ENCODE measurements at places on chromosomes 1 and 21.

DNA sequence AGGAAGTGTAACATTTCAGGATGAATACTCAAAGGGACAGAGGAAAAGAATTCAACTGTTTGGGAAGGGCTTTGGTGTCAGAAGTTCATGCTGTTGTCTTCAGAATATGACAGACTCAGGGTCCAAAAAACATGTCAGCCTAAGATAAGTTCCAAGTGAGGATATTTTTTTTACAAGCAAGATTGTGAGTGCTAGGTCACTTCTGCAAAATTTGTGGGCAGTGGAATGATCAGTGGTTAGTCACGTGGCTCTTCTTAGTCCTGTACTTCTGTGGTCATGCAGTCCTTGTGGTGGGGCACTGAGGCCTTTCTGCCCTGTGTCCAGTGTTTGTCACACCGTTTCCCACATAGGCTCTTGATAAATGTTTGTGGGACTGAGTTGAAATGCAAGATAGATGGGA, 5.2 kb downstream of the RGL1 start:
- DNase-seq, result no peak

DNA sequence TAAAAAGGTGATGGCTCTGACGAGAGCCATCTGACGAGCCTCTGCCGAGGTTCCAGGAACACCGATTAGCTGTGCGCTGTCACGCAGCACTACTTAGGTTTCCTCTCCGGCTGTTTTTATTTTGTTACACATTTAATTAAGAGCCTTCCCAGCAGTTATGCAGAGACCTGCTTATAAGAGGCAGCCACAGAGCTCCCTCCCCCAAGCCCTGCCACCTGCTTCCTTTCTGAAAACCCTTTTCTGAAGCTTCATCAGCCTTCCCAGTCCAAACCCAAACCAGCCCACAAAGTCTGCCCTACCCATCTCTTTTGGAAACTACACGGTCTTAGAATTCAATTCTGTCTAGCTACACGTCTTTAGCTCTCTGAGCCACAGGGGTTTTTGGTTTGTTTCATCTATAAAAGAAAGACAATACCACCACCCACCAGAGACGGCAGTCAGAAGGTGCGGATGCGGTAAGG, 49.1 kb downstream of the ERI3 start:
- no peak for DNase-seq

DNA sequence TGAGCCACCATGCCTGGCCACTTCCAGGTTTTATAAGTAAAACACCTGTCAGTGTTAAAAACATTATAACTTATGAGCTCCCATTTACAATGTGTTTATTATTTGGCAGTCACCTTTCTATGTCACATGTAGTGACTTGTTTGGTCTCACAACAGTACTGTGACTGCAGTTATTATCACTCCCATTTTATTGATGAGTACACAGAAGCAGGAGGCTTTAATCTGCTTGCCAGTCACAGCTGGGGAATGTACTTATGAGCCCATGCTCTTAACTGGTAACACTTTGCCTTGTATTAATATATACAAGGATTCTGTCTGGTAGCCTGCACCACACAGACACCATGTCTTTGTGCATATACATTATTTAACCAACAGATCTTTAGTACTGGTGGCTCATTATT, 31.1 kb upstream of the BACH1 start:
- no peak for DNase-seq

DNA sequence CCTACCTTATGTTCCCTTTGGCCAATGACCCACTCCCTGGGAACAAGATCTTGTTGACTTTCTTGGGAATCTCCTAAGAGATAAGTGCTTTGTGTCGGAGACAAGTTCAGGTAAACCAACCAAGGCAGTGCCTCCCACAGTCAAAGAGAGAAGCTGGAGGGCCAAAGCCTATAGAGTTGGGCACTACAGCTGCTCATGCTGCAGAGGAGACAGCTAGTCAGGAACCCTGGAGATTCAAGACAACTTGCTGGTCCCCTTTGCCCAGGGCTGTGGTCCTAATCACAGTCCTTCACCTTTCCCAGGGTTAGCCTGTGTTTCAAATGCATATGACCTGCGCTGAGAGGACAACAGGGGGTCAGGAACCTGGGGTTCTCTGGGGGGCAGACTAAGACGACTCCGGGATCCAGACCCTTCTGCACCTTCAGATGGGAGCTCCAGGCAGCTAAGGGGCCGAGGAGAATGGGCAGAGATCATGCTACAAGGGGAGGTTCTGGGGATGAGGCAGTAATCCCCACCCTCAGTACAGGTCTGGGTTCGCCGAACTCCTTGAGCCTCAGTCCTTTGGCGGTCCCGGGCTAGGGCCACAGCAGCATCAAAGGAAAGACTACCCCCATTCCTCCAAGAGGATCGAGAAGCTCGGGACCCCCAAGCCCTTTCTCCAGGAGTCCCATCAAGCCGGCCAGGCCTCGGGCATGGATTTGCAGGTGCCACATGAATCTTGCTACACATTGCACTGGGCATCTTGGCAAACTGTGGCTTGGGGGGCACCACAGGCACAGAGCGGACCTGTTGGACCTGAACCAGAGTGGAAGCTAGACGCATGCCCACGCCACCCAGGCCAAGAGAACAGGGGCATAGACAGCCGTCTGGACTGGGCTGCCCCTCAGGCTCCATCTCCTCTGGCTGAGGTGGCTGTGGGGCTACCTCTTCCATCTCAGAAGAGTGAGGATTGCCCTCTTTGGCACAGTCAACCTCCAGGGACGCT, 2.0 kb upstream of the USF1 start:
- no peak for DNase-seq

- no peak for DNase-seq
Measured at GRCh38 chr1:46615088-46615487, 1.5 kb downstream of the MOB3C start.

- no peak for DNase-seq
Measured at GRCh38 chr1:40738831-40739230, 44.8 kb upstream of the KCNQ4 start.

DNA sequence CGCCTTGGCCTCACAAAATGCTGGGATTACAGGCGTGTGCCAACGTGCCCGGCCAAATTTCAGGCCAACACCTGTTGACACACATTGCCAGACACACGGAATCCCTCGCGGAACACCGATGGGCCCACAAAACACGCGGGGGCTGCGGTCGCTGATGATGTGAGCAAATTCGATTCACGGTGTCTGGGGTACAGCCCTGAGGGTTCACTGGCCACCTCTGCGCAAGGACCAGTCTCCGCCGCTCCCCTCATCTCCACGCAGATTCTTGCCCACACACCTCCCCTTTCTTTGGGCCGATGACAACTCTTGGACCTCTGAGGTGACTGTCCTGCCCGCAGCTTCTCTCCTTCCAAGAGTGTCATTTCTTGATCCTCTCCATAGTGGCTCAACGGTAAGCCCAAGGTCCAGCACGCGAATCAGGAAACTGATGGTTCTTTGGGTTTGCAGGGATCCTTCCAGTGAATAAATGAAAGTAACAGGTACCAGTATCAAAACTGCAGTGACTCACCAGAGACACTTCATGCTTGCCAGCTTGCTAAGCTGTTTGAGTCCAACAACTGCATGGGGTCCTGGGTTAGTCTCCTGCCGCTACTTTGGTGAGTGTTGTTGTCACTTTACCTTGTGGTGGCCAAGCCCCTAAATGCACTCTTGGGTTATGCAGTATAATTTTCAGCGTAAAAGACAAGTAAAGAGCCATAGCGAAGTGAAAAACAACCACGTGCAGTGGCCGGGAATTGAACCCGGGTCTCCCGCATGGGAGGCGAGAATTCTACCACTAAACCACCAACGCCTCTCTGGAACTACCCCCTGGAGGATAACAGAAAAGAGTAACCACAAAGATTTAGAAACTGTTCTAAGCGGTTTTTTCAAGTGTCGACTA, 11.0 kb upstream of the RNU1-3 start:
- peak; percentile 81 for DNase-seq

GRCh38 chr1:9293241-9293532, 493 bp downstream of the SPSB1 start:
- no peak for DNase-seq

GRCh38 chr1:34778381-34778780, 2.6 kb upstream of the GJB3 start:
- DNase-seq, result no peak

GRCh38 chr1:227420147-227420546, 101.9 kb upstream of the CDC42BPA start:
- DNase-seq, result no peak

DNA sequence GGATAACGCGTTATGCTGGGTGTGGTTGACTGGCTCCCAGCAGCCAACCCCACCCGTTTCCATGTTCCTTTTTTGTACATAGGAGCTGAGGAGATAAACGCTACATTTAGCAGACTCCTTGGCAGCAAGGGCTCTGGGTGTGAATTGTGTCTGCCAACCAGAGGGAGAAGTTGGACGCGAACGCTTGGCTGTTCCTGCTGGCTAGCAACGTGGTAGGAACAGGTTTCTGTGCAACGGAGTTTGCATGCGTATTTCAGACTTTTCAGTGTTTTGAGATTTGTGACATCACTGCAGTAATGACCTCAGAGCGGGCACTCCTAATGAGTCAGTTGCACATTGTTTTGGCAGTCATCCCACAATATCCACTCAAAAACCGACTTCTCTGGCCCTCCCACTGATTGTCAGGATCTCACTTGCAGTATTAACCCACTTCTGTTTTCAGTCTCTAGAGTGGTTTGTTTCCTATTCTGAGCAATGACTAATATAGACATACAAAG, 98.7 kb upstream of the RGS1 start:
- DNase-seq, result peak; percentile 59

DNA sequence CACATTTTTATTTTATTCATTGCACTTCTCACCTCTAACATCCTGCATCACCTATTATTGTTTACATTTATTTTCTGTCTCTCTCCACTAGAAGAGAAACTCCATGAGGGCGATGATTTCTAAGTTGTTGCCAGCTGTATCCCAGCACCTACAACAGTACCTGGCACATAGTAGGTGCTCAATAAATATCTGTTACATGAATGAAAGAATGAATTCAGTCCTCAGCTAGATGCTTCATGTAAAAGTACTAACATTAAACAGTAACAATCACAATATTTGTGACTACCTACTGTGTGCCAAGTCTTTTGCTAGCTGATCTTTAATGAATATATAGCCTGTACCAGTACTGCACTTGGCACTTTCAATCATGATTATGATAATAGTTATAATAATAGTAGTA, 3.0 kb downstream of the TAS1R2 start:
- DNase-seq, result no peak

DNA sequence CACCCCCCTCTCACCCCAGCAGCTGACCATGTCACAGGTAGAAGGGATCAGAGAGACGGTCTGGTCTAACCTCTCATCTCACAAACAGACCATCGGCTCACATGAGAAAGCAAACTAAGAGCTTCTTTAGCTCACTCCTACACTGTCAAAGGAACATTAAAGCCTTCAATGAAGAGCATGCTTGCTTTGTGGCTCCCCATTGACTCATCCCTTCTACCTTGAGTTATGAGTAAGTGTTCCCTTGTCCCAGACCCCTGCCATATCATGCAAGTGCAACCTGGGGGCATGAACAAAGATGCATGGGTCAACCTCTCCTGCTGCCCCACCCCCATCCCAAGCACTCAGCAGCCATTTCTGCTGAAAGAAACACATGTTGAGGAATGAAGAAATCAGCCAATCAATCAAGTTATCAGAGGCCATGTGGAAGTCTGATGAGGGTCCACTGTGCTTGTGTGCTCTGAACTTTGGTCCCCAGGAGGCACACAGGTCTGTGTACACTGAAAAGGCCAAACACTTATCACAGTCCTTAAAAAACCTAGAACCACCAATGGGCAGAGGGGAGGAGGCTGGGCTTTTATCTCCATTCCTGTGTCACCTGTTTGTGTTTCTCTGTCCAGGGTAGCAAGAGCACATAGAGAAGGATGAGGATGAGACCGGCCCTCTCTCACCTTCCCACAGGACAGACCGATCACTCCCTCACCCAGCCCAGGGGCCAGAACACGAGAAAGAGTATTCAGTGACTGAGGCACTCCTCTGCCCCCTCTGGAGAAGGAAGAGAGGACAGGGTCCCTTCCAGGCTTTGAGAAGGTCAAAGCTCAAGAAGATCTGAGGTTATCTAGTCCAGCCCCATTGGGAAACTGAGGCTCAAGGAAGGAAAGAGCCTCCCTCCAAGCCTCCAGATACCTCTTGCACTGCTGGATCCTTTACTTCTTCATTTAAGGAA, 9.5 kb downstream of the ETNK2 start:
- DNase-seq, result no peak

- no peak for DNase-seq
Measured at GRCh38 chr21:34113842-34114241, 40.5 kb downstream of the MRPS6 start.

- DNase-seq, result no peak
Measured at GRCh38 chr1:1014799-1015681, 1.7 kb downstream of the ISG15 start.

DNA sequence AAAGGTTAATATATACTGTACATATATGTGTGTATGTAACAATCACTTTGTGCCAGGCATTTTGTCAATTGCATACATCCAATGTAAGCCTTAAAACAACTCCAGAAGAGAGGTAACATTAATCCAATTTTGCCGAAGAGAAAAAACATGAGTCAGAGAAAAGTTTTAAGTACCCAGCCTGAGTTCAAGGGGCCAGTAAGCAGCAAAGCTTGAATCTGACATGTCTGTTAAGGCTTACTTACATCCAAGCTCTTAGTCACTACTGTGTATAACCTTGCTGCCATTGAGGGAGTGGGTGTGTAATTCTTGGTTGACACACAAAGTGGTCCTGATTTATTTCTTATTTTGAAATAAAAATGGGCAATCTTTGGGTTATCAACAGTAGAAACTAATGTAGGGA, 360.4 kb upstream of the LYPLAL1 start:
- DNase-seq, result no peak

DNA sequence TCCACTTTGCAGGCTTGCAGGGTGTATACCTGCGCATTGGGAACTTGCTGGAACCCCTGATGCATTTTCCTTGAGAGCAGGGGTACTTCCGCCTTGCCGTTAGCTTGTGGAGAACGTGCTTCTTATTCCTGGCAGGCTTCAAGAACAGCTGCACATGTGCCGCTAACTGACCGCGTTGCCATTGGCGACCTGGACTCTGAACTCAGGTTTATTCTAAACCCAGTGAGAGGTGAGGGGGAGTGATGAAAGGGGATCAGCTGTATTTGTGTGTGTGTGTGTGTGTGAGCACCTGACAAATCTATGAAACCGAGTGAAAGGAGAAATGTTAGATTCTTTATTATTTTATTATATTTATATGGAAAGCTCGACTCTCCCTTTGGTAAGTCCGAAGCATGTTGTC, 128.6 kb downstream of the HUNK start:
- DNase-seq, result no peak

GRCh38 chr1:179047636-179047997, 21.9 kb downstream of the FAM20B start:
- no peak for DNase-seq

DNA sequence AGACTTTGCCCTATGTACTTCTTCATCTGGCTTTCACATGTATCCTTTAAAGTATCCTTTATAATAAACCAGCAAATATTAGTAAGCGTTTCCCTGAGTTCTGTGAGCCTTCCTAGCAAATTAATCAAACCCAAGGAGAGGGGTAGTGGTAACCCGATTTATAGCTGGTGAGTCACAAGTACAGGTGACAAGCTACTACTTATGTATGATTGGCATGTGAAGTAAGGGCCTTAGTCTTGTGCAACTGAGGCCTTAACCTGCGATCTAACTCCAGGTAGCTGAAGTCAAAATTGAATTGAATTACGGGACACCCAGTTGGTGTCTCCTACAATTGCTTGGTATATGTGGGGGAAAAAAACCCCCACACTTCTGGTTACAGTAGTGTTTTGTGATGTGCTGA, 26.0 kb downstream of the SLC16A1 start:
- no peak for DNase-seq
